ENCODE measurements at places on chromosomes 4 and X.

GRCh38 chr4:105305019-105305836 is 158.6 kb downstream of the TET2 start:
- no peak for DNase-seq

DNA sequence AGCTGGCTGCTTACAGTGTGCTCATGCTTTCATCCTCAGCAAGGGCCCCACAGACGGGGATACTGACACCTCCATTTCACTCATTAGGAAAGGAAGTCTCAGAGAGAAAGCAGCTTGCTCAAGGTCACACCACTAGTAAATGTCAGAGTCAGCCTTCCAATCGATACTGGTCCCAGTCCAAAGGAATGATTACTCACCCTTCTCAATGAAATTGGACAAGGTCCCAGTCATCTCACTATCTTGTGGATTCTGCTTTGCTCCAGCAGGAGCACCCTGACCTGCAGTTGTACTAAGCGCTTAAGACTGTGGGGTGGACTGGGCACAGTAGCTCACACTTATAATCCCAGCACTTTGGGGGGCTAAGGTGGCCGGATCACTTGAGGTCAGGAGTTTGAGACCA is 132.2 kb upstream of the SLC34A2 start:
- DNase-seq, result no peak

DNA sequence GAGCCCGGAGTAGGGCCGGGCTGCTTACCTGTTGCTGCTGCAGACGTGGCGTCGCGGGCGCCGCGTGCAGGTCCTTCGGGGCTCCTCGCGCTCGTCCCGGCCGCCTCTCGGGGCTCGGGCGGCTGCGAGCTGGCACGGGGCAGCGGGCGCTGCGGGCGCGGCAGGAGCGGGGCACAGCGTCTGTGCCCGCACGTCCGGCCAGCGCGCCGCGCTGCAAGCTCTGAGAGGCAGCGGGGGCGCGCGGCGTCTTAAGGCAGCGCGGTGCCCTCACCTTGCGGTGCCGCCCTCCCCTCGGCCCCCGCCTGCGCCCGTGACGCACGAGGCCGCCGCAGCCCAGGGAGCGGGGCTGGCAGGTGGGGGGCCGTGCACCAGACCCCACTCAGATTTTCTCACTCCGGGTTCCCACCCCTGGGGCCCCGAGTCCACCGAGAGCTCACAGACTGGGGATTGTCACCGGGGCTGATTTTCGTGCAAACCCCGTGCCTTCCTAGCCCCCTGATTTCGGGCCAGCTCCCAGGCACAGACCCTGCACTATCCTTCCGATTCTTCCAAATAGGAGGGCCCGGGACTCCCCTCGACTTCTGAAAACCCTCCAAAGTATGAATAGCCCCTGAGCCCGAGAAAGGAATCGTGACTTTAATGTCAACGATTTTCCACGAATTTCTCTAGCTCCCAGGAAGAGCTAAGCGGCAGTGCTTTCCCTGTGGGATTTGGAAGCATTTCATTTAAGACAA is at the start of gene GPR101:
Gene GPR101, minus strand, starts transcription at position 222 of the 734 bp plus-strand sequence. CDS start 2,321 bp downstream, outside the sequence.
- no peak for DNase-seq

DNA sequence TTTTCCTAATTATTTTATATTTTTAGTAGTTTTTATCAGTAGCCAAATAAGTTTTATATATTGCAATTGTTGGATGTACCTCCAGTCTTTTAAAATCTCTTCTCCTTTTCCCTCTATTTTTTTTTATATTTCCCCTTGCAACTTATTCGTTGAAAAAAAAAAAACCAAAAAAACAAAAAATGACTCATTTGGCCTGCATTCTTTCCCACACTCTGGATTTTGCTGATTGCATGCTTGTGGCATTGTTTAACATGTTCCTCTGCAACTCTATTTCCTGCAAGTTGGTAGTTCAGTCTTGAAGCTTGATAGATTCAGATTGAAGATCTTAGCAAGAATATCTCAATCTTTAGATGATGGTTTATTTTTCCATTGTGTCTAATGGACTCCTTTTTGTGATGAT is 260.6 kb upstream of the BOD1L1 start:
- no peak for DNase-seq

DNA sequence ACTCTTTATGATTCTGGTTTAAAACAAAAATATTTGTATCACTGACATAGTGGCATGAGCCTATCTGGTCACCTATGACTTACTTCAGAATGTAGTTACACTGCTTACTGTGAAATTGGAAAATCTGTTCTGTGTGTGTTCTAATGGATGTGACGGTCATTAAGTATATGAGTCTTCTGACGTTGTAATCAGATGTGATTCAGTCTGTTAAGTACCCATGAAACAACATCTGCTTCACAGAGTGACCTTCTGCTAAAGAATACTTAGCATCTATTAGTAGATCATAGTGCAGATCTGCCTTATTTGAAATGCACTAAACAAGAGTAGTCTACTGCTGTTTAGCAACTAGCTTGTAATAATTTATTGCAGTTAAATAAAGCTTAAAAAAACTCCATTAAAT is 317.1 kb downstream of the DCTD start:
- DNase-seq, result no peak

DNA sequence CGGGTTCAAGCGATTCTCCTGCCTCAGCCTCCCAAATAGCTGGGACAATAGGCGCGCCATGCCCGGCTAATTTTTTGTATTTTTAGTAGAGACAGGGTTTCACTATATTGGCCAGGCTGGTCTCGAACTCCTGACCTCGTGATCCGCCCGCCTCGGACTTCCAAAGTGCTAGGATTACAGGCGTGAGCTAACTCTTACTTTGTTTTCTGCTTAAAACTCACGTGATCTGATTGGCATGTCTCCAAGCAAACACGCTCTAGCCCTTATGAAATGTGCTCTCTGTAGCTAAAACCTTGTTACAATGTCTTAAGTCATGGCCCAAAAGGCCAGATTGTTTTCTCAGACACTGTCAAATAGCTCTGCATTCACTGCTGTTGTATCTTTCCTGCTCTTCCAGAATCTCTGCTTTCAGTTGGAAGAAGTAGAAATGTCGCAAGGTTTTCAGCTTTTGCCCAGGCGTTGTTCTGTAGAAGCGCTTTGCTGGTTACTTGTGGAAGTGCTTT is 39.7 kb upstream of the OGT start:
- DNase-seq, result no peak

- no peak for DNase-seq
Observed at GRCh38 chr4:3527101-3527913, 4.9 kb downstream of the LRPAP1 start.

Measured in stimulated activated CD4-positive, alpha-beta T cell treated with anti-CD3 and anti-CD28 coated beads, TNF-alpha, amount 100 ng/mL, for 1 hour (primary cell).